Erythroblast (primary cell): ENCODE measurements at places on chromosomes 5 and 9.

GRCh38 chr5:102975045-102975444, 144.9 kb downstream of the GIN1 start:
- peak; percentile 34 for DNase-seq

- DNase-seq = peak; percentile 38
Measured at GRCh38 chr9:91359734-91360470, 1.8 kb downstream of the AUH start.

GRCh38 chr5:44568519-44568918, 179.3 kb upstream of the FGF10 start:
- no peak for DNase-seq

GRCh38 chr5:369151-369868, 47.8 kb downstream of the AHRR start:
- no peak for DNase-seq

DNA sequence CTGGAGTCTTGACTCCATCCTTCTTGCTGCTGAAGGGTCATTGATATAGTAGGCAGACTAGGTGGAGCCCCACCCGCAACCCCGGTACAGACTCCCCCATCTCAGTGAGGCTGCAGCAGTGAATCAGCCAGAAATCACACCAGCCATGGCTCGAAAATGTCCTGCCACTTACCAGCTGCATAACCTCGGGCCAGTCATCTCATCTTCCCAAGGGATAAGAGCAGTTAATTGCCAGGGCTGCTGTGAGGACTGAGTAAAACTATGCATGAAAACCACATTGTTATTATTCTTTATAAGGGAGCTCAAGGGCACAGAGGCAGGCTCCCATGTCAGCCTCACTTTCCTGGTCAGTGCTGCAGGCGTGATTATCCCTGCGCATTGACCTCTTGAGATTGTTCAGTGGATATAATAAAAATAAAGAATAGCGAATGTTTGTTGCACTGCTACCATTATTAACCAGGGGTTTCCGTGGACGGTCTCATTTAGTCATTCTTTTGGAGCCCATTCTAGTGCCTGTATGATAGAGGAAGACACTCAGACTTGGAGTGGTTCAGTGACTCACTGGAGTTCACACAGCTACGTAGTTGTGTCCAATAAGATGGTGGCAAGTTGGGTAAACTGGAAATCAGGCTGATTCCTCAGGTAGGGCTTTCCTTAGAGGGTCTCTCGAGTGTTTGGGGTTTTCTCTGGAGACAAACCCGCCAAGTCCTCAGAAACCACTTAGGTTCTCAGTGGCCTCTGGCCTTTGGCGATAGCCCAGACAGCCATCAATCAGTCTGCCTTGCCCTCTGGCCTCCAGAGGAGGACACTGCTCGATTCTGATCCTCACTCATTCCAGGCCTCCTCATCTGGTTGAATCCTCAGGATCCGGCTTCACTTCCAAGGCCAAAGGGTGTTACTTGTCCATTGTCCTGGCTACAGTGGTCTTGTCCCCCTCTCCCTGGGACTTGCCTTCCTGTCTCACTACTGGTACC, 39.9 kb downstream of the COL15A1 start:
- no peak for DNase-seq

GRCh38 chr5:153542536-153542935, 52.1 kb downstream of the GRIA1 start:
- DNase-seq = no peak

GRCh38 chr5:159203351-159203750, 6.0 kb downstream of the RNF145 start:
- no peak for DNase-seq

DNA sequence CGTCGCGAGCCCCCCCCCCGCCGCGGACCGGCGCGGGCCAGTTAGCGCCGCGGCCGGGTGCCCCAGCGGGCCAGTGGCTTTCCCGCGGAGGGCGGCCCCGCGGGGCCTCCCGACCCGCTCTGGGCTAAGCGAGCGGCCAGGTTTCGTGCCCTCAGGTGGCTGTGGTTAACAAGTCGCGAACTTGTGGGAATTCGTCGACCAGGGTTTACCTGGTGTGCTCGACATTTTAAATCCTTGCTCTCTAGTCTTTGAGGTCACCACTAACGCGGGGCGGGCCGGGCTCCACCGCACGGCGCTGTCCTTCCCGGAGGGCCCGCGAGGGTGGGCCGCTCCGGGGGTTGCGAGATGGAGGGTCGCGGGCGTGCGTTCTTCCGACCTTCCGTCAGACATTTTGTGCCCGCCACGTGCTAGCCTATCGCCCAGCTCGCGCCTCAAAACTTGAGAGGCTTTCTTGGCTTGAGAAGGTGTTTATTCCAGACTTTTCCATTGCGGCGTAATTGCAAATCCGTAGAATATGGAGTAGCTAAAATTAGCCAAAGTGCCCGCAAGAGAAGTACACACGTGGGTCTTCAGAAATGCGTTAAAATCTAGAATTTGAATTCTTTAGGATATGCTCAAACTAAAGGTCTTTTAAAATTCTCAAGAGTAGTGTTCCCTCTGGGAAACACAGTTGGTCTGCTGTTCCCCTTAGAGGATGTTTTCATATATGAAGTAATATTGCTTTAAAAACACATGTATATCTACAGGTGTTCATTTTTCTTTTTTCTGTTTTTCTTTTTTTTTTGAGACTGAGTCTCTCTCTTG, 2.1 kb downstream of the ANP32B start:
- DNase-seq = peak; percentile 83

- no peak for DNase-seq
Measured at GRCh38 chr5:150779397-150780186, 1.0 kb downstream of the SMIM3 start.

- DNase-seq = peak; percentile 65
Measured at GRCh38 chr5:163347671-163348070, 89.7 kb upstream of the CCNG1 start.

- no peak for DNase-seq
Measured at GRCh38 chr9:23979491-23979890, 153.5 kb upstream of the ELAVL2 start.

DNA sequence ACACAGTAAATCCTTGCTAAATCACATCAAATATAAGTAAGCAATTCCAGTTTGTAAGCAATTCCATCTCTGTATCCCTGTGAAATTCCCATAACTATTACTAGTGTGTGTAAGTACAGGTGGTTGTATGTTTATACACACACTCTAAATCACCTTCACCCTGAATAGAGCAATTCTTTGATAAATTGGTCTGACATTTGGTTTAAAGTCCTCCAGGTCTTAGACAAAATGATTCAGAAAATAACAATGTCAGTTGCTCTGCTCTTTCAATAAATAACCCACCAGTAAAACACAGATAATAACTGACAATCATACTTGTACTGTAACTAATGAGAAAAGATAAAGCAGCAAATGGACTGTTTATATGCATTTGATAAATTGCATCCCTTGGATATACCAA, 226.3 kb downstream of the SPOCK1 start:
- DNase-seq = no peak

- peak; percentile 2 for DNase-seq
Measured at GRCh38 chr5:101047181-101047580, 144.1 kb upstream of the ST8SIA4 start.

DNA sequence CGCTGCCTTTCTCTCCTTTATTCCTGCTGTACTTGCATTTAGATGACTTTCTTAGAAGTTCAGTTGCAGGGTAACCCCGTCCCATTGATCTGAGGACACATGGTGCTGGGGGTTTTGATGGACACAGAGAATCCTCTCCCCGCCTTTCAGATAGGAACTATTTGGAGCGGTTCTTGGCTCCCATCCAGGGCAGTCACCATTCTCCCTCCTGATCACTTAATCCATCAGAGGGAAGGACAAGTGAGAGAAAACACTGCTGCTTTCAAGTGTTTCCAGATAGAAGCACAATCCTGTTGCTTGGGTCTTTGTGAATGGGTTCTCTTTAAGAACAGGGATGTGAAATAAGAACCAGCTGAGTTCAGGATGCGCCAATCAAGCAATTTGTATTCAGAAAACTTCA, 85.2 kb downstream of the IRX1 start:
- no peak for DNase-seq

DNA sequence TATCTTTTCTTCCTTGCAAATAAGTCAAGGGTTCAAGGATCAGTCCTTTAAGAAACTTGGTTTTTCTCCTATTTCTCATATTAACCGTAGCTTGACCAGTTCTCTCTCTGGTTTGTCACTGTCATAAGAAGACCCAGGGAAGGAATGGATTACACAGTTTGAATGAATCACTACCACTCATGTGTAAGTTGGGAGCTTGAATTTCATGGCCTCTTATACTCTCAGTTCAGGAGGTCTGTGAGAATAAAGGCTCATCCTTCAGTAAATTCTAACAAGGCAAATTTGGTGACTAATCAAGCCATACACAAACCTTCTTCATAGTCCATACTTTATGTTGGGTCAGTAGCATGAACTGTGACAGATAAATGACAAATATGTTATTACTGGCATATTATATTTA, 323.1 kb upstream of the ACTBL2 start:
- DNase-seq = no peak

GRCh38 chr5:53948598-53948997, 361.8 kb downstream of the ARL15 start:
- no peak for DNase-seq

DNA sequence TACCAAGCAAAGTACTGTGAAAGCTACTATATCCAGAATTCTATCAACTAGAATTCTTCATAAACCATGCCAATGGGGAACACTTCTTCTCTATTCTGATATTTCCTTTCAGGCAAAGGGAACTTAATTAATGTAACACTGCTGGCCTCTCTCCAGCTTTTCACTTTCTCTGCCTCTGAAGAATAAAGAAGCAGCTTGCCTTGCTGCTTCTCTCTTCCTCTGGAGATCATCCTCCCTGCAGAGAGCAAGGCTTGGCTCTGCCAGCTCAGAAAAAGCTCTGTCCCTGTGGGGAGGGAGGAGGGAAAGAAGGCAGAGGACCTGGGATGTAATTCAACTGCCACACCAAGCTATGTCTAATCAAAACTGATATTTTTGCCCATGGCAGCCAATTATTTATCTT, 6.5 kb downstream of the CTNND2 start:
- DNase-seq = no peak

DNA sequence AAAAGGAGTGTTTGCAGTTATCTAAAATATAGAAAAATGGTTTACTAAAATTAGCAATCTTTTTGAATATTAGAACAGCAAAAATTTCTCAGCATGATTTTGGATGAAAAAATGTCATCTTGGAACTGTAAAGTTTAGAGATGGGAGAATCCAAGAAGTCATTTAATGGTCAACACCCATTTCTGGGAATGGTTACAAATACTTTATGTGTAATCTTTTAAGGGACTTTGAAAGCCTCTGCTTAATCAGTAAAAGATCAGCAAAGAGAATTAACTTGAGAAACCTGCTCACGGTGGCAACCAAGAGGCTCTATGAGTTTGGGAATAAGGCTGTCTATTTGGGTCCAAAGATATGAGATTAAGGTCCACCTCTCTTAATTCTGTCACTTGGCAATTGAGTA, 13.0 kb downstream of the C1QTNF3 start:
- no peak for DNase-seq

GRCh38 chr5:154197801-154198491, 7.4 kb downstream of the GALNT10 start:
- no peak for DNase-seq

- DNase-seq = peak; percentile 54
Measured at GRCh38 chr5:90783460-90784333, 225.1 kb downstream of the ADGRV1 start.

- no peak for DNase-seq
Measured at GRCh38 chr5:56246769-56247168, 13.6 kb upstream of the ANKRD55 start.

- no peak for DNase-seq
Measured at GRCh38 chr5:80117446-80117845, 82.3 kb downstream of the THBS4 start.

DNA sequence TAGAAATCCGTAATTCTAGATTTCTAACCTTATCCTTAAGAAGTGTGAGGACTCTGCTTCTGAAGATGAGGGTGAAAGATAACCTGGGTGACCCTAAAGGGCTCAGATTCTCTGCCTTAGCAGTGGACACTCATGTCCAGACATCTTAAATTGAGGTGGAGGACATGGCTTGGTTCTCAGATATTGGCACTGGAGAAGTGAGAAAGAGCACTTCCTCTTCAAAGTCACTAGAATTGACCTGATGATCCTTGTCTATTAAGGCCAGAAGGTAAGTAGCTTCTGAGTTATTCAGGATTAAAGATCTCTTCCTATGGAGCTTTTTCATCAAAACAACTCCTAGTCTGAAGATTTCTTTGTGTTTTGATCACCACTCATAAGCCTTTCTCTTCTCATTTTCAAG, 54.8 kb downstream of the C9 start:
- DNase-seq = no peak

- no peak for DNase-seq
Measured at GRCh38 chr5:140546851-140547507, 483 bp upstream of the EIF4EBP3 start.

DNA sequence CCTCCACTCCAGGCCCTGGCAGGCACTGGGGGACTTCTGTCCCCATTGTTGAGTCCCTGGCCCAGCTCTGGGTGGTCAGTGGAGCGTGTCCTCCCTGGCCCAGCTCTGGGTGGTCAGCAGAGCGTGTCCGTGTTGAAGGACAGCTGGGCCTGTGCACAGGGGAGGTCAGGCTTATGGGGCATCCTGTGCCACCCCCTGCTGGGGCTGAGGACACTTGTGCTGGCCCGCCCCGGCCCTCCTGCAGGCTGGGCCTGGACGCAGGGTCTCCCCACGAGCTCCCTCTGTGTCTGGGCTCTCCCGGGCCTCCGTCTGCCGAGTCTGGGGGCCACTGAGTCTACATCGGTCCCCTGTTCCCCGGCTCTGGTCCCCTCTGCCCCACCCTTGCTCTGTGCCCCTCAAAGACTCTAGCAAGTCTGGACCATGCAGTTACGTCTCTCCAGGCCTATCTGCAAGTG, 11.5 kb upstream of the CLIC3 start:
- DNase-seq = no peak

- DNase-seq = peak; percentile 26
Measured at GRCh38 chr9:137423514-137424291, 510 bp downstream of the NOXA1 start.

DNA sequence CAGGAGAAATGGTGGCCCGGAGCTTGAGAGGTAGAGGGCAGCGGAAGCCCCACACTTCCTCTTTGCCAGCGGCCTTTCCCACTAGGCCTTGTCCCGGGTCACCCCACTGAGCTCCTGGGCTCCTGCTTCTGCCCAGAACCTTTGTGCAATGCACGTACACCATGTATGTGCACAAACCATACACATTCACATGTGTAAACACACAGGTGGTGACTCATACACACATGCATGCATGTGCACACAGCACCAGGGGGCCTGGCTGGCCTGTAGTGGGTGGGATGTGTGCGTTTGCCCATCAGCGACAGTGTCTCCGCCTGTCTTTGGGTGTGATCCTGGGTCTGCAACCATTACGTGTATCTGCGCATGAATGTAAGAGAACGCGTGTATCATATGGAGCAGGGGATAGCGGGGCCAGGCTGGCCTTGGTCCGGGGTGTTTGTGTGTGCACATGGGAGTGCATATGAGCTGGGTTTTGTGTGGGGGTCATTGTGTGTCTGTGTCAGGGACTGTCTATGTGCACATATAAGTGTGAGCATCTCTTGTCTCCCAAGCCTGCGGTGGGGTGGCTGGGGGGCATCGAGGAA, 43.7 kb downstream of the PSD2 start:
- DNase-seq = no peak
